ENCODE measurements at places on chromosomes 11 and 22.

DNA sequence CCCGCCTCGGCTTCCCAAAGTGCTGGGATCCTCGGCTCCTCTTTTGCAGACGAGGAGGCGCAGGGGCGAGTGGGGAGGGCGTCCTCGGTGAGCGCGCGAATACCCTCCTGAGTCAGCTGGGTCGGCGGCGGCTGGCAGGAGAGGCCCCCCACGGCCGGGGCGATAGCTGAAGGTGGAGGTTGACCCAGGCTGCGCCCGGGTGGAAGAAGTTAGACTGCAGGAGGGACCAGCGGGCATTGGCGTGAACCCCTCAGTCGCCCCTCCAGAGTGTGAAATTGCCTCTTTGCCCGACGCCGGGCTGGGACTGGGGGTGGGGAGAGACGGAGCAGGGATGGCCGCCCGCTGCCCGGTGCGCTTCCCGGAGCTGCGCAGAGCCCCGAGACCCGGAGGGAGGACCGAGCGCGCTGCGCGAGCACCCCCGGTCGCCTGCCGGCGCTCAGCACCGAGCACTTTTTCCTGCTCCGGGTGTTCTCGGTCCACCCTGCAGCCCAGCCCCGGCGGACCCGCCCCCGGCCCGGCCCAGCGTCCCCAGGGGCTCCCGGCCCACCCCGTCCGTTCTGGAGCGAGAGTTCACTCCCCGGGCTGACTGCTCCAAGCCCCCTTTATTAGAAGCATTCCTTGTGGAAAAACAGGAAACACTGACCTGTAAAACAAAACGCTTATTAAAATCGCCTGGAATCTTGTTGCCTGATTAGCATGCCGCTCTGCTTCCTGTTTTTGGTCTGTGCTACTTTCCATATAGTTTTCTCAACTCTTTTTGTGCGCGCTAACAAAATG lies 13.7 kb upstream of the CPT1A start:
- no peak for DNase-seq

- no peak for DNase-seq
These were observed 261.9 kb upstream of the LUZP2 start for GRCh38 chr11:24234822-24235508.

DNA sequence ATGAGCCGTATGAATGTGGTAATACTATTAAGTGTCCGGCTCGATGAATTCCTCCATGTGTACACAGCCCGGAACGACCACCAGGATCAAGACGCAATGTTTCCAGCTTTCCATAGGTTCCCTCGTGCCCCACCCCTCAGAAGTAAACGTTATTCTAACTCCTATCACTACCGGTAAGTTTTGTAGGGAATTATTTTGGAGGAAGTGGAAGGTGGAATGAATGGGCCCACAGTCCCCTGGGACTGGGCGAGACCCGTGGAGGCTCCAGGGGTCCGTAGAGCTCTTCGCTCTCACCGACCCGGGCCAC lies 720 bp upstream of the FAR1 start:
- no peak for DNase-seq

DNA sequence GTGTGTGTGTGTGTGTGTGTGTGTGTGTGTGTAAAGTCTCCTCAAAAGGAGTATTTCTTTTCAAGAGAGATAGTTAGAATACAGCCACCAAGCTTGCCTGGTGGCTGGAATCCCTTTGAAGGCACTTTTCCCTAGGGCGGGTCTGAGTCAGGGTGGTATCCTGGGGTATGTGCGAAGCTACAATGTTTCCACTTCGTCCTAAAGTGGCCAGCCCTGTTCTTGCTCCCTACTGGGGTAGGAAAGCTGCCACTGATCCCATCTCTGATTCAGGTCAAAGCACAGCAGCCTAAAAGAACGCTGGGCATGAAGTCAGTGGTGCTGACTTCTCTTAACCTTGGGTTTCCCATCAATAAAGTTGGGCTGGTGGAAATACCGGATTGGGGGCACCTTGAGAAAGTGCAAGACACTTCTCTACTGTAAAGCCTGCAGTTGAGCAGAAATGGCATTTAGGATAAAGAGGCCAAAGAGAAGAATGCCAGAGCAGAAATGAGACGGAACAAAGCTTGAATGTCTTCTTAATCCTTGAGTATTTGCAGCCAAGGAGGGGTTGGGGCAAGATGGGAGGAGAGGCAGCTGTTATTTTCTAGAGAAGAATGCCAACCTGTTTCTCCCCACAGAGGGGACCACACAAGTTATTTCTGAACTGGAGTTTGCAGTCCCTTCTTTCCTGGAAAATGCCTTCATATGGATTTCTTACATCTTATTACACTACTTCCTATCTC lies 35.3 kb downstream of the ZNRF3 start:
- no peak for DNase-seq

DNA sequence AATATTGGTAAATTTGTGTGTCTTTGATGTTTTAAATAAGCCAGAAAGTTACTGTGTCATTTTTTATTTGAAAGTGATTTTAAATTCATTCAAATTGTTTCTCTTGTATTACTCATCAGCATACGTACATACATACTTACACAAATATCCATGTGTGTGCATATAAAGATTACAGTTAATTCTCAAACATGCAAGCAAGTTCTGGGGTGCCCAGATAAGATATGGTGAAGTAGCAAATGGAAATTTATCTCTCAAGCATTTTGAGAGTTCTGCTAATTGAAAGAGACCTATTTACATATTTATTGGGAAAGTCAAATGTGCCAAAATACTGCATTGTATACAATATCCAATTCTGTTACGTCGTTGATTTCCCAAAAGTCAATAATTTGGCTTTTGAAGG lies 1024.0 kb upstream of the CNTN5 start:
- DNase-seq: no peak

- DNase-seq: no peak
These were observed 1.4 kb downstream of the GSTT4 start for GRCh38 chr22:24003887-24004286.

DNA sequence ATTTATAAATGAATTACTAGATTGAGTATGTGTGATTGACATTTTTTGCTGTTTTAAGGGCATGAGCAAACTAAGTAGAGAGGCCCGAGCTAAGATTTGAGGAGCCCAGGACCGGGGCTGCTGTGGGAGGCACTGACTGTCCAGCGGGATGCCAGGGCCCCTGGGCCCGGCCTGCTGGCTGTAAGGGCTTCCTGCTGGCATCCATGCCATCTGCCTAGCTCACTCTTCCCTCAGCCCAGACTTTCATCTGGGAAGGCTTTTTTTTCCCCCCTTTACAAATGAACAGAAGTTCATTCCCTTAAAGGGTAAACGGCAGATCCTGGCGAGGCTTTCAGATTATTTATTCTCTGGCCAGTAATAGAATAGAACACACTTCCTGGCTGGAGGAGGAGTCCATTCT lies 16.0 kb upstream of the TP53I11 start:
- DNase-seq: no peak

DNA sequence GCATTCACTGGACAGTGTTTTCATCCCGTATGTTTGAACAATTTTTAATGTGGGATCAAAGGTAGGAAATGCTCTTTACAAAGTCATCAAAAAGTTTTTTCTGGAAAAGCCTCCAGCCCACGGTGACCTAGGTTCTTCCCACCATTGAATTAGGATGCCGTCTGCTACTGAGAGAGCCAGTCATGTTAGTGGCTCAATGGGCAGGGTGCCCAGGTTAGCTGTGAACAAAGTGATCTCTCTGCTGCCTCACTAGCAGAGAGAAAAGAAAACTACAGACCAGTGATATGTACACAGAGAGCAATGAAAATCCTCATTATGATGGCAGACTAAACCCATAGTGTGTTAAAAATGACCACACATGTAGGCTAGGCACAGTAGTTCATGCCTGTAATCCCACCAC lies 32.4 kb downstream of the KCNQ1 start:
- DNase-seq: no peak

DNA sequence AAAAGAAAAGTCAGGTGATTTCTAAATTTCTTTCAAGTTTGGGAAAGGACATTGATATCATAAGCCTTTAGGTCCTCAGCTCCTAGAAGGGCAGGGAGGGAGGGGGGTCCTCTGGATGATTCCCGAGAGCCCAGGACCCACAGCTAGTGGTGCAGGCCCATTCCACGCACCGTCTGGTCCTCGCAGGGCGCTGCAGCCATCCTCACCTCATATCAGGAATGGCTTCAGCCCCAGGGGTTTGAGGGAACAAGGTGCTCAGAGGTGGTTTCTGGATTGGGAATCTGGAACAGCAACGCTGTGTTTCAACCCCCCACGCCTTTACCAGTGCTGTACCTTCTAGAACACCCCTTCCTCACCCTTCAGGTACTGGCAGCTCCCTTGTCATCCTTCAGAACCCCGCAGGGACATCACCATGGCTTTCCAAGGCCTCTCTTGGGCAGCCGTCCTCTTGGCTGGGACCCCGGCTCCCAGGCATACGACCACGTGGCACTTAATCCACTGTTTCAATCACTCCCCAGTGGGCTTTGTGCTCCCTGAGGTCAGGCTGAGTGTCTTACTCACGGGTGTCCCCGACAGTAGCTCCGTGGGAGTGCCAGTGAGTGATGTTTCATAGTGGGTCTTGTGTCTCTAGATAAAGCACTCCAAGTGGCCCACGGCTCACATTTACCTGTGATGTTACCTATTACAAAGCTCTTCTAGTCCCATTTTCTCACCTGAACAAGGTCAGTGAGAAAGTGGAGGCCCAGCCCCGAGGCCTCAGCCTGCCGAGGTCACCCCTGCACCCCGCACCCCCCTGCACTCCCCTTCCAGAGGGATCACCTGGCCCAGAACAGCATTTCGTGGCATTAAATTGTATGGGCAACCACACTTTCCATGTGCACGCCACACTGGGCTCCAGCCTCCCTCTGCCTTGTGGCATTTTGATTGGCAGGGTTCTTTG lies 93.9 kb downstream of the MORC2 start:
- no peak for DNase-seq

- DNase-seq: no peak
These were observed 742.2 kb upstream of the LRRC4C start for GRCh38 chr11:42201603-42202148.

GRCh38 chr11:77104727-77105126 lies 2.1 kb downstream of the OMP start:
- DNase-seq: no peak

GRCh38 chr22:22210889-22211833 lies 33.4 kb upstream of the VPREB1 start:
- no peak for DNase-seq
